ENCODE measurements at places on chromosomes 3 and 15. TPM values are rescaled to one million over a fixed set of nuclear protein-coding genes. Genes with fewer than 3 reads are reported as not detected.
A peak's percentile ranks its signal among the peaks of the same experiment; 100 is the strongest.

APOD gene
- total RNA-seq, result 101 TPM

GOLGA8T gene
- total RNA-seq, result not detected

DNA sequence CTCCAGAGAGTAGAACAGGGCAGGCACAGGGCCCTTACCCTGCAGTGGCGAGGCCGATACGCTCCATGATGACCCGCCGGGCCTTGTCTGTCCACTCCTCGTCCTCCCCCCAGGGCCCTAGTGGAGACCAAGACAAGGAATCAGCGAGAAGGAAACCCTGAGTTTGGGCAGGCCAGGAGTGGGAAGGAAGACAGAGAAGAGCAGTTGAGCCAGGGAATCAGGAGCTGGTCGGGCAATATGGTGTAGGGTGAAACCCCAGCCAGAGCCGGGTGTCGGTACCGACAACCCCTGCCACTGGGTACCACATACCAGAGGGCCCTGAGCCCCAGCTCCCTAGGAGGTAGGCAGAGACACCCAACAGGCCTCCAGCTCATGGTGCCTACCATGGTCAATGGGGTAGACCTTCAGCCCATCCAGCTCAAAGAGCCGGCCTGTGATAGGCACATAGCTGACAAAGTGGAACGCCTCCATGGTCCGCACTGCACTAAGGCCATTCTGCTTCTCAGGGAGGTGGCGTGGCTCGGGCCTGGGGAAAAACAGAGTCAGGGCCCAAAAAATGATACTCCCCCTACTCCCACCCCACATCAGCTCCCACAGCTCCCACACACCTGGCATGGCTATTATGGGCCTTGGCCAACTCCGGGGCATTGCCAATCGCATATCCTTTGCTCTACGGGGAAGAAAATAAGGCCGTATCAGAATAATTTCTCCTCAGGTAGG, 38.0 kb downstream of the SEMA3G start:
- no peaks in the 10 kb centered on the region for H3K36me3 ChIP-seq
- no peak overlapping the region for H3K4me3 ChIP-seq
- H3K27me3 ChIP-seq, result no peaks in the 10 kb centered on the region
- no peak overlapping the region for H3K27ac ChIP-seq

DNA sequence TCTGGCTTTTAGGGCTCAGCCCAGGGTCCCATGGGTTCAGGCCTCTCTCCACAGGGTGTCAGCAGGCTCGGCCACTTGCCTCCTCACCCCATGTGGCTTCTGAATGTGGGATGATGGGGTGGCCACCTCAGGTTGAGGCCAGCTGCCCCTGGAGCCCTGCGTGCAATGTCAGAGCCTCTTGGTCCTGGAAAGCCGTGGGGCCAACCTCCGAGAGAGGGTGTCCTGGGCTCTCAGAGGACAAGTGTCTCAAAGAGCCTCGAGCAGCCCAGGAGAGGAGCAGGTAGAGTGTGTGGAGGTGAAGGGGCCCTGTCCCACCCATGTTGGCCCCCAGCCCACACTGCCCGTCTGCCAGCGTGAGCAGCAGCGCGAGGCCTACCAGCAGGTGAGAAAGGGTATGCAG, 86.0 kb downstream of the PLXNA1 start:
- DNase-seq, result no peak
- no peaks in the 10 kb centered on the region for H3K4me1 ChIP-seq
- H3K27me3 ChIP-seq, result no peaks in the 10 kb centered on the region
- no peak overlapping the region for H3K4me3 ChIP-seq

GCHFR gene
- 18.9 TPM for total RNA-seq

DNA sequence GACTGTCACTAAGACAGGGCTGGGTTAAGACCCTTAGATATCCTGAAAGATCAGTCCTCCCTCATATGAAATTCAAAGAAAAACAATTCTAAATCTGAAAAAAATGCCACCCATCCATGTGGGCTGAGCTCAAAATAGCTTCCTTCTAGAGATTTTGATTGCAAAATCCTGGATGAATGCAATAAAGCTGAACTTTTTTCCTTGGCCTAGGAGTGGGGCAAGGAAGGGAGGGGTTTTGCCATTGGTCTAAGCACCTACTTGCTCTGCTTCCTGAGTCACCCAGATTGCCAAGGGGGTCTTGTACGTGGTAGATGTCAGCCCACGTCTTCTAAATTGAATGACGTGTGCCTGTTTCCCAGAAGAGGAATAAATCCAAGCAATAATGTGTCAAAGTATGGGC, 15.3 kb upstream of the SMAD3 start:
- H3K36me3 ChIP-seq, result no peaks in the 10 kb centered on the region
- no peak for DNase-seq
- H3K27ac ChIP-seq, result peak overlapping the region; percentile 6
- peaks cover 25% of the 10 kb centered on the region for H3K4me1 ChIP-seq
- no peaks in the 10 kb centered on the region for H3K27me3 ChIP-seq

DNA sequence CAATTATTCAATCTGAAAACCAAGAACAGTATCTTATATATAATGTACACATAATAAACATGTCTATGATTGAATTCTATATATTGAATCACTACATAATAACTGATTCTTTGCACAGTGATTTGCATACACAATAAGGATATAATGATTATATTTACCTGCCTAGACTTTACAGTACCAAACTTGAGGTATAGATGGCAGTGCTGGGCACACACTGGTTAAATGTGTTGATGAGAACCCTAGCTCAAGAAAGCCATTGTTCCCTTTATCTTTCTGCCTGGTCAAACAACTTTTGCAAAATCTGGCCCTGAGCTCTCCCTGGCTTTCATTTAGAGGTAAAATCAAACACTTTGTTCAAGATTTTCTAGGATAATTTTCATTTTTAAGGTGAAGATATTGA, 697.7 kb downstream of the TUSC7 start:
- H3K4me1 ChIP-seq, result no peaks in the 10 kb centered on the region
- H3K27me3 ChIP-seq, result no peaks in the 10 kb centered on the region
- H3K4me3 ChIP-seq, result no peak overlapping the region
- DNase-seq, result no peak
- H3K27ac ChIP-seq, result no peak overlapping the region

GRCh38 chr3:46369675-46370132, 1.0 kb upstream of the CCR5 start:
- no peak overlapping the region for H3K4me3 ChIP-seq
- H3K27ac ChIP-seq, result no peak overlapping the region
- H3K36me3 ChIP-seq, result no peaks in the 10 kb centered on the region
- no peaks in the 10 kb centered on the region for H3K4me1 ChIP-seq

Measured in ovary (tissue), 10 donors.